T-helper 1 cell (primary cell): ENCODE measurements at places on chromosomes 4 and X.

DNA sequence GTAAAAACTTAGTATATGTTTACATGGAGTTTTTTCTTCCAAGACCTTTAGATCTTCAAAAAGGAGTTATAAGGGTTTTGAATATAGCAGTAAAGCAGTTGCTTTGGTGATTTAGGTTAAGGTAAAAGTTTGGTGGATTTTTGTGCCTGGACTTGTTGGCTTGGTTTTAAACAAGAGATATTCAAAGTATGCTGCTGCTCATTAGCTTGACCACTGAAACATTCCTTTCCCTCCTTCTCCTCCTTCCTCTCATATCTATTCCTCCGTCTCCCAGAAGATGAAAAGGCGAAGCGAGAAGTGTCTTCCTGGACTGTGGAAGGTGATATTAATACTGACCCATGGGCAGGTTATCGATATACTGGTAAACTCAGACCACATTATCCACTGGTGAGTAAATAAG, 38.4 kb downstream of the METAP1 start:
- no peak for DNase-seq

GRCh38 chrX:147174591-147174990, 360.0 kb upstream of the CXorf51A start:
- no peak for DNase-seq

DNA sequence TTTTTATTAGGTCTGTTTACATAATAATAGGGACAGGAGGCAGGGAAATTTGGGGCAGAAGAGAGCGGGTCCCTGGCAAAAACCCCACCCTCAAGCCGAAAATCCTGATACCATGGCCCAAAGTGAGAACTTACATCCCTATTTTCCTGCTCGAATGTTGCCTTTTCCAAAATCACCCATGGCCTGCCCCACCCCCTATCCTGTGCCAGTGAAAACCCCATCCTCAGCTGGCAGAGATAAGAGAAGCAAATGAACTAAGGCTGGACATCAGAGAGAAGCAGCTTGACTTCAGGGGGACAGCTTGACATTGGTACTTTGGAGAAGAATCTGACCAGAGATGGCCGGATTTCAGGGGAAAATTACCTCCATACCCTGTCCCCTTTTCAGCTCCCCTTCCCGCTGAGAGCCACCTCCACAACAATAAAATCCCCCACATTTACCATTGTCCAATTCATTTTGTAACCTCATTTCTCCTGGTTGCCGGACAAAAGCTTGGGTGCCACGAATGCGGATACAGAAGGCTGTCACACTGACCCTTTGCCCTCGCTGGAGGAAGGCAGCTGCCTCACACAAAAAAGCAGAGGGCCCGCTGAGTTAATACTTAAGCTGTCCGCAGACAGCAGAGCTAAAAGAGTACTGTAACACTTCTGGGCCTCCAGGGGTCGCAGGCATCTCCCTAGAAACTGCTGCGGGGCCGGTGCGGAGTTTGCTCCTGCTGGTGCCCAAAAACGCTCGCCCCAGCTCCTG, 196.2 kb downstream of the SNCA start:
- no peak for DNase-seq

- DNase-seq = no peak
Observed at GRCh38 chr4:40553995-40554394, 75.7 kb downstream of the RBM47 start.

DNA sequence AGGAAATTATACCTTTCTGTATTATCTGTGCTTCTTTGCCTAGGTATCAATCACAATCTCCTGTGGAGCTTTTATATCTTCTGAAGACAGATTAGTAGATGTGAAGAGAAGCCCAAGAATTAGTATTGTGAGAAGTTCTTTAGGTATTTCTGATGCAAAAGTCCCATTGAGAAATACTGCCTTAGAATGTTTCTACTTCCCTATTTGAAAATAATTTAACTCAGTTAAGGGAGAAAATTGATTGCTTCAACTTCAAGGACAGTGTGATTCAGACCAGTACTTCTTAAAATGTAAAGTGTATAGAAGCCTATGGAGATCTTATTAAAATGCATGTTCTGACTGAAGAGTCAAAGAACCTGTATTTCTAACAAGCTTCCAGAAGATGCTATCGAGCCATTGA, 9.0 kb downstream of the EIF1AX start:
- DNase-seq = no peak

DNA sequence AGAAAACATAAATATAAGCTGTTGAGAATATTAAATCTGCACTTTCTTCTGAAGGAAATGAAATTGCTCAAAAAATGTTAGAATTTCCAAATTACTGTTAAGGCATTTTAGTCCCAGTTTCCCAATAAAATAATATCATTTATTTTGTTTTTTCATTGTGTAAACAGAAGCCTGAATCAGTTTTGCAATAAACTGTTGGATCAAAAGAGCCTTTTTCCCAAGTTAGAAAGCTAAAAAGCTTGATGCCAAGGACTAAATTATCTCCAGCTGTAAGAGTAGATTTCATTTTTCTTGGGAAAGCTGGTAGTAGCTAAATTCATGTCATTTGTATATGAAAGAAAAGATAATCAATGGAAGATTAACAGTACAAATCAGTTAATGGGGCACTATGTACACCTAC, 95.8 kb downstream of the RNF150 start:
- DNase-seq = no peak

DNA sequence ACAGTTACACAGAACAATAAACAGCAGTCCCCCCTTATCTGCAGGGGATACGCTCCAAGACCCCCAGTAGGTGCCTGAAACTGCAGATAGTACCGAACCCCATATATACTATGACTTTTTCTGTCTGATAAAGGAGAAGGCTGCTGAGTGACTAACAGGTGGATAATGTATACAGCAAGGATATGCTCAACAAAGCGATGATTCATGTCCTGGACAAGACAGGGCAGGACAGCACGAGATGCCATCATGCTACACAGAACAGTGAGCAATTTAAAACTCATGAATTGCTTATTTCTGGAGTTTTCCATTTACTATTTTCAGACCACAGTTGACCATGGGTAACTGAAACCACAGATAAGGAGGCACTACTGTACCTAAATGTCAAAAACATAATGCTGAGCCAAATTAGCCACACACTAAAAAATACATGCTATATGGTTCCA, 76.1 kb downstream of the MANBA start:
- DNase-seq = no peak

DNA sequence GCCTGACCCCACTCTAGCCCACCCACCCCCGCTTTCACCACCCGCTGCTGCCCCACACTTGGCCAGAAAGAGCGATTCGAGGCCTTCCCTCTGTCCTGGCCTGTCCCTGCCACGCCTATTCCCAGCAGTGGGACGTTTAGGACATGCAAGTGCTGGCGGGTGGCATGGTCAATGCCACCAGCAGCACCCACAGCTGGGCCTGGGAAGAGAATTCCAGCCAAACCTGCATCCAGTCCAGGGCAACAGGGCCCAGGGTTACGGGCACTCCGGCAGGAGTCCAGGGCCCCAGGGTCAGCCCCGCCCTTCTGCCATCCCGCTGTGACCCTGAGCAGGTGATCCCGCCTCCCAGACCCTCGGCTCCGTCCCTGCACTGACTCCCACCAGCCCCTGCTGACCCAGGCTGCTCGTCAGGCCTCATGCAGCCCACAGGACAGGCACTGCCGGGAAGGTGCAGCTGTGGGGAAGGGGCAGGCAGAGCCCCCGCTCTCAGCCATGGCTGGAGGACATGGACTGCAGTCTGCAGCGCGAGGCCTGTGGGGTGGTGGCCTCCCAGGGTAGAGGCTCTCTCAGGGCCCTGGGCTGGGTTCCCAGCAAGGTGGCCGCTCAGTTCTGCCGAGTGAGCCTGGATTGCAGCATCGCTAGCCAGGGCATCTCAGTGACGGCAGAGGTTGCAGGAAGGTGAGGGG, 6.8 kb upstream of the HTRA3 start:
- no peak for DNase-seq

- DNase-seq = no peak
Observed at GRCh38 chr4:186196063-186196462, 4.7 kb downstream of the CYP4V2 start.

DNA sequence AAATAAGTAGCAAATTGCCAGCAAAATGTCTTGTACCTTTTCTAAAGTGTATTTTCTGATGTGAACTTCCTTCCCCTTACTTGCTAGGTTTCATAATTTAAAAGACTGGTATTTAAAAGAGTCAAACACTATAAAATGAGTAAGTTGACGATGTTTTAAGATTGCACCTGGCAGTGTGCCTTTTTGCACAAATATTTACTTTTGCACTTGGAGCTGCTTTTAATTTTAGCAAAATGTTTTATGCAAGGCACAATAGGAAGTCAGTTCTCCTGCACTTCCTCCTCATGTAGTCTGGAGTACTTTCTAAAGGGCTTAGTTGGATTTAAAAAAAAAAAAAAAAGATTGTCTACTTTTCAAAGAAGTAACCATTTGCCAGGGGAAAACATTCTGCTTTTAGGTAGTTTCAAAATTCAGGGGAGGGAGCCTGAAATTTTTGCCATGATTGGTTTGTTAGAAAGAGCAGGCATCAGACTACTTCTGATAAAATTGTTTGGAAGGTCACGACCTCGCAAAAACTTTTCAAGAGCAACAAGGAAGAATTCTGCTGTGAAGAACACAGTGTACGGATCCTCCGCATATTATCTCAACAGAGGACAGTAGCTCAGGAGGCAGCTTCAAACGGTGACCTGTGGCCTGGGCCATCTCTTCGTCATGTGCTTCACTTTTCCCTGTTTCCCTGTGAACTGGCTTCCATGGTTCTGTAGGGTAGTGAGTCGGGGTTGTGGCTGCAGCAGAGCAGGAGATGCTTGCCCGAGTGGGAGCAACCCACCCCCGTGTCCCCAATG, 66.1 kb downstream of the CDS1 start:
- DNase-seq = no peak

DNA sequence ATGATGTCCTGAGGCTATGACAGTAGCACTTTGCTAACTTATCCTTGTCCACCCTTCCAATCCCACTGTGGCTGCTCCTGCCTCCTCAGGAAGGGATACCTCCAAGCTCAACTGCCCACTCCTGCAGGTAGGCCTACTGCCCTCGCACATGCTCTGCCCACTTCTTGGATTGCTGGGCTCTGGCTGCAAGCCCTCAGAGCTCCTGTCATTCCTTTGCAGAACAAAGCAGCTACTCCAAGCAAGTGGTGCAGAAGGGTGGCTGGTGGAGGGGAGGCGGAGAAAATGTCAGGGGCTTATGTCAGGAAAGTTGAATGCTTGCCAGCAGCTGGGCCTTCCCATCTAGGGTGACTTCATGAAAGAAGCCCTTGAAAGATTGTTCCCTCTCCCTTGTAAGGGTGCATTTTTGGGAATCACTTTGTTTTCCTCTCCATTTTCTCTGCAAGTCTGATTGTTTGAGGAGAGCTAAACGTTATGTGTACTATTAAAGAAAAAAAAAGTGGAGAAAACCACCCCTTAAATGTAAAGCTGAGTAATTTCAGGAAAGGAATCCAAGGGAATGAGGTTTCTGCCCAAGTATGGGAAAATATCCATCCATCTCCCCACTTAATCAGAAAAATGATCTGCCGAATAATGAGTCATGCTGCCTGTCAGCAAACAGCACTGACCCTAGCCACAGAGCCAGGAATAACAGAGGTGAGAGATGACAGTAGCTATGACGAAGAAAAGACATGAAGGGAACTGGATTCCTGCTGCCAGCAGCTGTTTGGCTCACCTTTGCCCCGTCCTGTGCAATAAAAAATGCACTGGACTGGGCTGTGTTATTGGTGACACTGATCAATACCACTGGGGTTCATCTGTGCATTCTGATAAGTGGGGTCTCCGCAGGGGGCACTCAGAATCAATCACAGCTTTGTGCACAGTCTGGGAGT, 102.0 kb downstream of the RTL5 start:
- no peak for DNase-seq

- DNase-seq = no peak
Observed at GRCh38 chrX:13952581-13952980, 77.1 kb downstream of the GEMIN8 start.

DNA sequence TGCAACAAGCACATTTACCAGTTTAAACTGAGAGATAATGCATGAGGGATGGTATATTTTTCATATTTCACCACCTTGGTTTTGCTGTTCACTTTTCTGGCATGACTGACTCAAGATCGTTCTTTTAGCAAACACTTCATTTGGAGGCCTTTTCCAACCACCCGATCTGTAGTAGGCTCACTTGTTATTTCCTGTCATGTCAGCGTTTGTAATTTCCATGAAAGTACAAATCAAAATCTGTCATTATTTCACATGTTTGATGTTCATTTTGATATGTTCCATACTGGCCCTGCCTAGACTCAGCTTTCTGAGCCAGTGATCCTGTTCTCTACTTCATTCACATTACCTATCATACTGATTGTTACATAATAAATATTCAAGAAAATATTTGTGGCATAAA, 1888.3 kb upstream of the PCDH7 start:
- DNase-seq = no peak

DNA sequence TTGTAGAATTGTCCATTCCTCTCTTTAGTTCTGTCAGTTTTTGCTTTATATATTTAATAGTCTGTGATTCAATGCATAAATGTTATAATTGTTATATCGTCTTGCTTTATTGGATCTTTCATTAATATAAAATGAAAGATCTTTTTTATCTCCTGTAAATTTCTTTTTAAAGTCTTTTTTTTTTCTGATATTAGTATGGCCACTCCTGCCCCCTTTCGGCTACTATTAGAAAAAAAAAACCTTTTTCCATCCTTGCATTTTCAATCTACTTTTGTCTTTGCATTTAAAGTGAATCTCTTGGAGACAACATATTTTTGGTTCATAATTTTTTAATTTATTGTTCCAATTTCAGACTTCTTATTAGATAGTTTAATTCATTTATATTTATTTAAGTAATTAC, 677.4 kb upstream of the NDST4 start:
- DNase-seq = no peak

DNA sequence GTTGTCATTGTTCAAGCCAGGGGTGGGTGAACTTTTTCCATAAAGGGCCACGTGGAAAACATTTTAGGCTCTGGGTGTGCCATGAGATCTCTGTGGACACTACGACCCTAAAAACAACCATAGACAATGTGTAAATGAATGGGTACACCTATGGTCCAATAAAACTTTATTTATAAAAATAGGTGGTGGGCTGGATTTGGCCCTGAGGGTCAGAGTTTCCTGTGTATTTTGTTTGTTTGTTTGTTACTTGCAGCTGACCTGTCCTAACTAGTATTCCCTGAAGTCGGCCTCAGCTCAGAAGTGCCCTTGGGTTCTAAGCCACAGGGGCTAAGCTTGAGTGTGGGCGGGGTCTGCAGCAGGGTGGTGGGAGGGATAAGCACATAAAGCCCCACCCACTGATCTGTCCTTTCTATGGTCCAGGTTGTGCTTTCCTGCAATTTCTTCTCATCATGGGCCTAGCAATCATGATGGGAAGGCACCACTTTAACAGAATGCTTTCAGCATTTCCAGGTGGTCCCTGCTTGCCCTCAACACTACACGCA, 17.2 kb upstream of the DRD5 start:
- no peak for DNase-seq

DNA sequence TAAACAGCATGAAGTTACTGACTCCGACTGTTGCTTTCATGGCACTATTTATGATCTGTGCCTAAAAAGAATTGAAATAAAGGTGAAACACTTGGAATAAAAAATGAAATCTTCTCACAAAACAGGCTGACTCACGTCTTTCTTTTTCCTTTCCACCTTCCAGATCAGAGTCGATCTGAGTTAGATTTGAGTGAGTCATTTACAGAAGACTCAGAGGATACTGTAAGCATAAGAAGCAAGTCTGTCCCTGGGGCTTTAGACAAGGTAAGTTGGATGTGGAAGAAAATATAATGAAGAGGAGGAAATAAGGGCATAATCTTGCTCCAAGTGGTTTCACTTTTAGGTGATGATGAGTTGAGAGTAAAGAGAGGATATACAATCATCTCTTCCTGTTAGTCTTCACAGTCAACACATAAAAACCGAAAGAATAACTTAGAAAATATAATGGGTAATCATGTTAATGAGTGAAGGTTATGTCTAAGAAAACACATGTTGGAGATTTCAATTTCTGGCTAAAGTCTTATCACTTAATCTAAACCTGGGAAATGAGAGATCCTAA, 89.7 kb downstream of the SYTL5 start:
- no peak for DNase-seq
